A172 (cell line): ENCODE measurements at places on chromosomes 5 and 9. TPM values are rescaled to one million over a fixed set of nuclear protein-coding genes. Genes with fewer than 3 reads are reported as not detected.
A peak's percentile ranks its signal among the peaks of the same experiment; 100 is the strongest.

- DNase-seq, result no peak
Observed at GRCh38 chr5:179166886-179167841, 107.0 kb downstream of the ZNF354C start.

DNA sequence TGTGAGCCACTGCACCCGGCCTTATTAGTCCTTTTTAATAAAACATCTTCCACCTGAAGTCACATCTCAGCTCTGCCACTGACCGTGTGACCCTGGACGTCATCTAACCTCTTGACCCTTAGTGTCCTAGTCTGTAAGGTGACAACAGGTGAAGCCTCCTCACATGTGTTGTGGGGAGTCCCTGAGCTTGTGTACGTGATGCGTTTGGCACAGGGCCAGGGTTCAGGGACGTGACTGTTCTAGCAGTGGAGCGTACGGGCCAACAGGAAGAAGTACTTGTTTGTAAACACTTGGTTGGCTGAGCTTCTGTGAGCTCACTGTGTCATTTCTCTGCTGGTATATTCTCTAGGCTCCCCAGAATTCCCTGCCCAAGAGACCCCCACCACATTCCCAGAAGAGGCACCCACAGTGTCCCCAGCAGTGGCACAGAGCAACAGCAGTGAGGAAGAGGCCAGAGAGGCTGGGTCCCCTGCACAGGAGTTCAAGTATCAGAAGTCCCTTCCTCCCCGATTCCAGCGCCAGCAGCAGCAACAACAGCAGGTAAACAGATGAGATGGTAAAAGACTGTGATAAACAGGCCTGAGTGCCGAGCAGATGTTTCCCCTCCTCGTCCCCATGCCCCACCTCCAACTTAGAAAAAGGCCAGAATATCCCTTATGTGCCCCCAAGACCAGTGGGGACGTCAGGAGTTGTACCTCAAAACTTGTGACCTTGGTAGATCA lies 35.3 kb upstream of the POMT1 start:
- no peak for DNase-seq

- peak; percentile 19 for DNase-seq
Observed at GRCh38 chr5:88761269-88761850, 121.6 kb downstream of the MEF2C start.

DNA sequence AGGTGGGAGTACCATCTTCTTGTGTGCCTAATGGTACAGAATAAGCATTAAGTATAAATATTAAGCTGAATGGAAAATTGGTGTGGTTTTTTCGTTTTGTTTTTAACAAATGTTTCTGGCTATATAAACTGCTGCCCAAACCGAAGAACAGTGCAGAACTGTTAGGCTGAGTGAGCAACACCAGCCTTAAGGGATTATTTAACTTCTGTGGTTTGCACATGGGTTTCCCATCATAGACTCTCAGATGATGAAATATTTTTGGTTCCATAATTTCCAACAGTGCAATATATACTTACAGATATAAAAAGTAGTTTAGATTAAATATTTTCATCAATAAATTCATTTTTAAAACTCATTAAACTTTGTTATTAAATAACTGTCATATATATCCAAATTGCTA lies 16.4 kb downstream of the C5orf63 start:
- DNase-seq, result no peak

The TNC gene
- total RNA-seq, result 0.67 and 1.4 TPM in 2 replicates

The ANKRD31 gene
- not detected in 2 replicates for total RNA-seq

The ADGRV1 gene
- not detected in 2 replicates for total RNA-seq

The OLFML2A gene
- 12.0 and 18.0 TPM in 2 replicates for total RNA-seq

The NOXA1 gene
- total RNA-seq, result 1.7 and 3.3 TPM in 2 replicates
